ENCODE measurements at places on chromosomes 12 and 14. TPM values are rescaled to one million over a fixed set of nuclear protein-coding genes. Genes with fewer than 3 reads are reported as not detected.

KRT1 gene
- not detected for total RNA-seq

C12orf54 gene
- not detected for total RNA-seq

SERPINA10 gene
- not detected for total RNA-seq

DNA sequence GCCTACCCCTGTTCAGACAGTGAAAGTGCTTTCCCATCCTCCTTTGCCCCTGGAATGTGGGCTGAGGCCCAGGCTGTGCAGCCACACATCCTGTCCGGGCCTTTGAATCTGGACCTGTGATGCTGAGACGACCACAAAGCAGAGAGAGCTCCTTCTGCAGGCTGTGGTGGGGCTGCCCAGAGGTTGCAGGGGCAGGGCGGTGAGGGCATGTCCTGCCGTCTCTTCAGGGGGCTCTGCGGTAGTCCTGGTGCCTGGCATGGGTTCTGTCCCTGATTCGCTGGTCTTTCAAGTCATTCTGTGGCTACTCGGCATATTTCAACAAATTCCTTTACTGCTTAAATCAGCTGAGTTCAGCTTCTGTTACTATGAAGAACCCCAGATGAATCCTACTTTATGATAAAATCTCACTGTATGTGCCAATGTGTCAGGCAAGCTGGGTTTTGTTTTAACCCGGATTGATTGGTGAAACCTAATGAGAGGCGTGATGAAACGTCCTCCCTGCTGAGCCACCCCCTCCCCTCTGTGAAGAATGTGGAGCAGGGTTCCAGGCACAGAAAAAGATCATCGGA lies 63.4 kb upstream of the DICER1 start:
- DNase-seq, result no peak

DNA sequence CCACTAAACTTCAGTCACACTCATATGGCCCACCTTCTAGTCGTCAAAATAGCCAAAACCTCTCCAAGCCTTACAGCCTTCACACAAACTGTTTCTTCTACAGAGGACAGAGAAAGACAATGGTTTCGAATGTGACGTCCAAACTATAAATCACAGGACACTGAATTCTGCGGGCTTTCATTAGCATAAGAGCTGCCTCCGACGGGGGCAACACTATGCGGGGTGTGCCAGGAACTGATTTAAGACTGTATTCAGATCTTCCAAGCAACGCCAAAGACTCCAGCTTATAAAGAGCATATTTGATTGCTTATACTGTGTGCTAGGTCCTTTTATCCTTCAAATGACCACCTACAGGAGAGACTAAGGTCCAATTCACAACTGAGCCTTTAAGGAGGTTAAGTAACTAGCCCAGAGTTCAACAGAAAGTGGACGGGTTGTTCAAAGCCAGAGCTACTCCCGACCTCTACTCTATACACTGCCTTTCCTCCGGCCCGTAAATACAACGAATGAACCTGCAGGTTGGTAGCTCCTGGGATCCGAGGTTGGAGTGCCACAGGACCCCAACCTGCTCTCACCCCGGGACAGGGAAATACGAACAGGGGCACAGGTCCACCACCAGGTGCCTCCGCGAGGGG lies 575 bp downstream of the L2HGDH start:
- DNase-seq, result no peak

GRCh38 chr12:31817120-31817519 lies 88.3 kb upstream of the AMN1 start:
- DNase-seq, result no peak

DNA sequence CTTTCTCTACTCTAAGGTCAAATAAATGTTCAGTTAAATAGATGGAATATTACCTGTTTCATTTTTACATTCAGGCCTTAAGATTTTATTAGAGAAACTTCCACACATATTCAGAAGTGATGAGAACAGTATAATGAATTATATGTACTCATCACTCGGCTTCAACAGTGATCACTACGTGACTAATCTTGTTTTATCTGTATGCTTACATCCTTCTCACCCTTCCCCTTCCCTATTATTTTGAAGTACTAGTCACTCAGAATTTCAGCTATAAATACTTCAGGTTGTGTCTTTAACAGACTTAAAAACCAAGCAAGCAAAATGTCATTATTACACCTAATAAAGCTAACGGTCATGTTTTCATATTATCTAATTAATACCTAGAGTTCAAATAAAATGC lies 34.9 kb downstream of the ETV6 start:
- no peak for DNase-seq

GRCh38 chr14:38971258-38971921 lies 131.6 kb downstream of the SEC23A start:
- no peak for DNase-seq

DNA sequence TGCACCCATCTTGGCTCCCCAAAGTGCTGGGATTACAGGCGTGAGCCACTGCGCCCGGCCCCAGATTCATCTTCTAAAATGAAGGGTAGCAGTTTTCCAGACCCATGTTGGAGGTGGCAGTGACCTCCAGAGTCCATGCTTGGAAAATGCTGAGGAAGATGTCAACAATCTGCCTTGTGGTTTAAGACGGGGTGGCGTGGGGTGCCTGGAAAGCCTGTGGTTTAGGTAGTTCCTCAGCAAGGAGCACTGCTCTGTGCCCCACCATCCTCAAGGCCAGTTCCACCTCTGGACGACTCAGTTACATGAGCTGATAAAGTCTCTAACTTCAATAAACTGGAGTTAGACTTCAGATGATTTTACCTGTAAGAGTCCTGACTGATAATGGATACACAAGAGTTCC lies 48.6 kb downstream of the DRAM1 start:
- DNase-seq, result no peak

DNA sequence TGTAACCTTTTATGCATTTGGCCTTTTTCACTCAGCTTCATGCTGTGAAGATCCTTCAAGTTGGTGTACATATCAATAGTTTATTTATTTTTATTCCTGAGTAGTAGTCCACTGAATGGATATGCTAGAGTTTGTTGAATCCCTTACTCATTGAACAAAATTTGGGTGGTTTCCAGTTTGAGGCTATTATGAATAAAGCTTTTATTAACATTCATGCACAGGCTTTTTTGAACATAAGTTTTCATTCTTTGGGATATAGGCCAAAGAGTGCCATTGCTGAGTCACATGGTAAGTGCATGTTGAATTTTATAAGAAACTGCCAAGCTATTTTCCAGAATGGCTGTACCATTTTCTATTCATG lies 59.5 kb upstream of the CAPRIN2 start:
- no peak for DNase-seq
